Stimulated activated CD4-positive, alpha-beta T cell treated with anti-CD3 and anti-CD28 coated beads, Interleukin-4, amount 100 ng/mL, for 48 hours (primary cell): ENCODE measurements at places on chromosomes 2 and 18.

DNA sequence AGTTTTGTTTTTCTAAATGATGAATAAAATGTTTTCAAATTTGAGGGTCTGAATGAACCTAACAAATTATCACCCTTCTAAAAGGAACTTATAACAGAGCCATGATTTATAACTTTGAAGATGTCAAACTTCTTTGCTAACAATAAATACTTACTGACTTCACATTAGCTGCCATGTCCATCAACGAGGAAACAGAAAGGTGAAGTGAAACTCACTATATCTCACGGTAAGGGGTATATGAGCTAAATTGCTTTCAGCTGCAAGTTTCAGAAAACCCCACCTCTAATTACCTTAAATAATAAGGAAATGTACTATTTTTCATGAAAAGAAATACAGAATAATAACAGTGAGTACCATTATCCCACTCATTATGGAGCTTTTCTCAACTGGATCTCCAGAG is 350.8 kb upstream of the NT5C1B start:
- no peak for DNase-seq

GRCh38 chr2:15814403-15814802 is 125.9 kb upstream of the MYCN start:
- DNase-seq: no peak

DNA sequence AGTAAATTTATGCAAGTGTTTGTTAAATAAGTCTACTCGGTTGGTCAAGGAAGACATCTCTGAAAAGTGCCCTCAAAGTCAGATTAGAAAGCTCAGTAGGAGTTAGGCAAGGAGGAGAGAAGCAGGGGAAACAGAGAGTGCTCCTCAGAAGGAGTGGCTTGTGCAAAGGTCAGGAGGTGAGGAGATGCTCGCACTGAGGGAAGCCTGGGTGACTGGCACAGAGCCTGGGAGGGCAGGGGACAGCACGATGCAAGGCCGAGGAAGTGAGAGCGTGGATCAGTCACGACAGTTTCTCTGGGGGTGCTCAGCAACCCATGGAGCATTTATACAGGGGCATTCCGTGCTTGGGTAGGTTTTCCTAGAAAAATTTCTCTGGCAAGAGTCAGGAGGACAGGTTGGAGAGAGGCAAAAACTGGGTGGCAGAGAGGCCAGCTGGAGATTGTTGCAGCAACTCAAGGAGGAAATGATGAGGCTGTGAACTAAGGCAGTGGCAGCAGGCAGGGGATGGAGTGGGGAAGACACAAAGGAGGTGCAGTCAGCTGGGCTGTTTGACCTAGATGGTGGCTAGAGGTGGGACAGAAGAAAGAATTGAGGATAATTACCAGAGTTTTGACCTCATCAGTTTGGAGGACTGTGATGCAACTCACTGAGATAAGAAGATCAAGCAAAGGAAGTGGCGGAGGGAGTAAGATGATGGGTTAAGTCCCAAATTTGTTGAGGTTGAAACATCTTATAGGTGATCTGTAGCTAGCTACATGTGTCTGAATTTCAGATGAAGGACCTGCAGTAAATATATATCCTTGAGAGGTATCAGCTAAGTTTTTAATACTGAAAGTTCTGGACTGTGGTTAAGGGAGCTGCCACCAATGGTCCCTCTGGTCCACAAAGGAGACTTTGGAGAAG is 52.4 kb downstream of the BCL2 start:
- no peak for DNase-seq

DNA sequence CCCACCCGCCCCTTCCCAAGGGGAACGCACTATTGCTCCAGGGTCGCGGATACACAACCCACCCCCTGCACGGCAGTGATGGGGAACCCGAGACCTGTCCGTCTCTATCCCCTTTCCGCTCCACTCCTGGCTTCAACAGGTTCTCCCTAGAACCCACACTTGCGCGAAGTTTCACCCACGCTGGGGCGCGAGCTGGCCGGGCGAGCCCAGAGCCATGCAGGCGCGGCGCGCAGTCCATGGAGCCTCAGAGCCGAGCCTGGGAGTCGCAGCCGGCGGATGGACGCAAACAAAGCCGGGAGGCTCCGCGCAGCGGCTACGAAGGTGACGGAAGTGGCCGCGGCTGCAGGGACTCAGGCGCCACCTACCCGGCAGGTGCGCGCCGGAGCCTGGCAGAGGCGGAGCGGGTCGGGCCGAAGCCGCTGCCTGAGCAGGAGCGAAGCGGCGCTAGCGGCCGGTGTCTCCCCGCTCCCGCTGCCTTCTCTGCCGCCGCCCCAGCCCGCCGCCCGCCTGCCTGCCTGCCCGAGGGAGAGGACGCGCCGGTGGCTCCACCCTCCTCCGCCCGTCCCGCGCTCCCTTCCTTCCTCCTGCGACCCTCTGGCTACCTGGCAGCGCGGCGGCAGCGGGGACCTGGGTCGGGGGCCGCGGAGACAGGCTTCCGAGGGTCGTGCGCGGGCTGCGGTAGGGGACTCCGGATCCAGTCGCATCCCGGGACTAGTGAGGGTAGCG is 14.0 kb downstream of the ALPG start:
- no peak for DNase-seq
